Pulmonary artery endothelial cell (primary cell): ENCODE measurements at places on chromosomes 12 and 14.

GRCh38 chr12:107844312-107844921 is 69.9 kb downstream of the ASCL4 start:
- DNase-seq: no peak

- DNase-seq: no peak
Observed at GRCh38 chr12:105502426-105502930, 172.0 kb downstream of the C12orf75 start.

GRCh38 chr12:32600681-32601080 is 78.4 kb upstream of the DNM1L start:
- no peak for DNase-seq

- no peak for DNase-seq
Observed at GRCh38 chr12:49170924-49171323, 18.0 kb downstream of the TUBA1A start.

DNA sequence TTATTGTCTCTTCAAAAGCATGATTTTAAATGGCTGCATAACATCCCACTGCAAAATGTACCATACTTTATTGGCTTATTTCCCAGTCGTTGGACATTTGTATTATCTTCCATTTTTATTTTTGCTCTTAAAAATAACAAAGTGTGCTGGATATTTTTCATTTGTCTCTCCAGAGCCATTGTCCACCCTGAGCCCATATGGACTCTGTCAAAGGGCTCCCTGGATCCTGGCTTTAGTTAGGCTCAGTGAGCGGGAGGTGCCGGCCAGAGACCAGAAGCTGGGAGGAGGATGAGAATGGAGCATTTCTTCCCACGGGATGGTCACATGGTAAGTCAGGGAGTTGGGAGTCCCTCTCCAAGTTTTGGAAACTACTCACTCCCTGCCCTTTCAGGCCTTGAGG is 296.9 kb downstream of the NUAK1 start:
- no peak for DNase-seq

DNA sequence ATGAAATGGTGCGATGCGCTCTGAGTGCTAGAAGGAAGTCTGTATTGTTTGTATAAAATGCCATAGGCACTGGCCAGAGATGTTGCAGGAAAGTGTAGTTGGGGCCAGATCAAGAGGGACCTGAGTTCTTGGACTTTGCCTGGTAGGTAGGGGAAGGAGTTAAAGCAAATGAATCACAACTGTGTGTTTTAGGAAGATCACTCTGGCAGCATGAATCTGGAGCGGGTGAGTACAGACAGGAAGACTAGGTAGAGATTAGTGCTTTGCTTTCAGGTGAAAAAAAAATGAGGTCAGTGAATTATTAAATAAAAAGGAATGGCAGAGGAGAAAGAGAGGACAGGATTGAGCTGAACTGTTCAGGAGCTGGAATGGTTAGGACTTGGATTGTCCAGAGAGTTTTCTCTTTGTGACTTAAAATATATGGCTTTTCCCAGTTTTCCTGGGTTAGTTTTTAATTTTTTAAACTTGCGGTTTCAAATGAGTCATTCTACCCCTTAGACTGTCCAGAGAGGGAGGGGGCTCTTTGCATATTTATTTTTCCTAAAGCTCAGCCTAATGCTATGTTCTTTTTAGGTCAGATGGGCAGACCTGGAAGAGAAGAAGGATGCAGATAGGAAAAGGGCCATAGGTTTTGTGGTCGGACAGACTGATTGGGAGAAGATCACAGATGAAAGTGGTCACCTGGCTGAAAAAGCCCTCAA is 41.1 kb downstream of the PROX2 start:
- DNase-seq: no peak

GRCh38 chr14:50001999-50002925 is 109.4 kb downstream of the ARF6 start:
- no peak for DNase-seq

DNA sequence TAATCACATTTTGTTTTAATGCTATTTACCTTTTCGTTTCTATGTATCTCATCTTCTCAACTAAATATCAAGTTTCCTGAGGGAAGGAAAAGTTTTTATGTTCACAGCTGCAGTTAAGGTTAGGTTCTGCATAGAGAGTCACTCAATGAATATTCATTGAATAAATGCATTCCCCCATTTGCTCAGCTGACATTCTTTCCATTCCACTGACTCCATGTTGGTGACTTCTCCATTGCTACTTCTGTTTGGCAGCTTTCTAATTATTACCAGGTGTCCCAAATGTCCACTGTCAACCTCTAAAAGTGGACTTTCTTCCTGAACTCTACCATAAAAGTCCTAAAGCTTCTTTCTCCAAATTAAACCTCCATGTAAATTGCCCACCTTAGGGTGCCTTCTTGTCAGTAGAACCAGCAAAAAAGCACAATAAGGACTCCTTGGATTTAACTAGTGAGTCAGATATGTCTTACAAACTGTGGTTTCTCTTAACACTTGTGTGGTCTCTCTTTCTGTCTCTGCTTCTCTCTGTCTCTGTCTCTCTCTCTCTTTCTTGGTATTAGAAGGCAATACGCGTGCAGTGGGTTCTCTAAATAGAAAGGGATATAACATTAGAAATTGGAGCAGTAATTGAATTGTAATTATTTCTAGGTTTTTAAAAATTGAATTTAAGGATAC is 85.9 kb downstream of the TMEM117 start:
- no peak for DNase-seq

GRCh38 chr14:95774265-95775160 is 60.6 kb upstream of the TCL1A start:
- peak; percentile 7 for DNase-seq

- DNase-seq: no peak
Observed at GRCh38 chr14:91346838-91347173, 70.8 kb downstream of the CCDC88C start.

DNA sequence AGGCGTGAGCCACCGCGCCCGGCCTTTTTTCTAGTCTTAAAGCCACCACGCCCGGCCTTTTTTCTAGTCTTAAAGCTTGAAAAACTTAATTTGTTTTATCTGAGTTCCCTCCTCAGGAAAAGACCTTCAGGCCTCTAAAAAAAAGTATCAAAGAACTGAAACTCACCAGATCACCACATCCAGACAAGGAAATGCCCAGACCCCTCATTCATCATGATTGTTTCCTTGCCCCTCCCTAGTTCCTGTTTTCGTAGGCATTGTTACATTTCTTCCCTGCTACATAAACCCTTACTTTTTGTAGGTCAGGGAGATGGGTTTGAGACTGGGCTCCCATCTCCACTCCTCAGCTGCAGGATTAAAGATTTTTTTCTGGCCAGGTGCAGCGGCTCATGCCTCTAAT is 21.1 kb upstream of the VWF start:
- no peak for DNase-seq

DNA sequence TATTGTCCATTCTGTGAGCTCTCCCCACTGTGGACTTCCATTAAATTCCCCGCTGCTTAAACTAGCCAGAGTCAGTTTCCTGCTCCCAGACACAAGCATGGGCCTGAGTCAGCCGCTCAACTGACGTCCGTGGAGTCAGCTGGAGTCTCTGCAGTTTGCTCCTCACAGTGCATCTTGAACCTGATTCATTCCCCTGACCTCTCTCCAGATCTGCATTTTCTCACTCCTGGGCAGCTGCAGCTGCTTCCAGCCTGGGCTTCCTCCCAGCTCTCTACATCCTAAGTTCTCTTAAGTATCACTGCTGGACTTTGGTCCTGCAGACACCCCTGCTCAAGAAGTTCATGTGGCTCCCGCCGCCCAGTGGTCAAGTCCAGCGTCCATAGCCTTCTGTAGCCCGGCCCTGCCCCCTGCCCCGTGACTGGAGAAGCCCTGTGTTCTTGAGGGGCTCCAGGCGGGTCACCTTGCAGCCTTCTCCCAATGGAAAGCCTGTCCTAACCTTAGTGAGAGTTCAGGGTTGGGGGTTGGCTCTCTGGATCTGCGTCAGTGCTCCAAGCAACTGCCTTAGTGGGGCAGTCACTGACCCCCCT is 20.0 kb downstream of the NFKBIA start:
- DNase-seq: peak; percentile 85

DNA sequence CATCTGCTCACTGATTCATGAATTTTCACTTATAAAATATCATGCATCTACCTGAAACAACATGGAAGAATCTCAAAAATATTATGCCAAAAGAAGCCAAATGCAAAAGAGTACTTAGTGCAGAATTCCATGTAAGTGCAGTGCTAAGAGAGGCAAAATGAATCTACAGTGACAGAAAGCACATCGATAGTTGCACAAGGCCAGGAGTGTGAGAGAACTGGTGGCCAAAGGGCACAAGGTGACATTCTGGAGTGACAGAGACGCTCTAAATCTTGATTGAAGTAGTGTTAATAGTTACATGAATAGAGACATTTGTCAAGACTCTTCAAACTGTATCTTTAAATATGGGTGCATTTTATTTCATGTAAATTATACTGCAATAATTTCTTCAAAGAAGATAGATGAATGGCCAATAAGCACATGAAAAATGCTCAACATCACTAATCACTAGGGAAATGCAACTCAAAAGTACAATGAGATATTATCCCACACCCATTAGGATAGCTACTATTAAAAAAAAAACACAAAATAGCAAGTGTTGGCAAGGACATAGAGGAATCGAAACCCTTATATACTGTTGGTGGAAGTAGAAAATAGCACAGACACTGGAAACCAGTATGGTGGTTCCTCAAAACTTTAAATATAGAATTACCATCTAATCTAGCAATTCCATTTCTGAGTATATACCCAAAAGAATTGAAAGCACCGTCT is 71.7 kb upstream of the KICS2 start:
- no peak for DNase-seq

DNA sequence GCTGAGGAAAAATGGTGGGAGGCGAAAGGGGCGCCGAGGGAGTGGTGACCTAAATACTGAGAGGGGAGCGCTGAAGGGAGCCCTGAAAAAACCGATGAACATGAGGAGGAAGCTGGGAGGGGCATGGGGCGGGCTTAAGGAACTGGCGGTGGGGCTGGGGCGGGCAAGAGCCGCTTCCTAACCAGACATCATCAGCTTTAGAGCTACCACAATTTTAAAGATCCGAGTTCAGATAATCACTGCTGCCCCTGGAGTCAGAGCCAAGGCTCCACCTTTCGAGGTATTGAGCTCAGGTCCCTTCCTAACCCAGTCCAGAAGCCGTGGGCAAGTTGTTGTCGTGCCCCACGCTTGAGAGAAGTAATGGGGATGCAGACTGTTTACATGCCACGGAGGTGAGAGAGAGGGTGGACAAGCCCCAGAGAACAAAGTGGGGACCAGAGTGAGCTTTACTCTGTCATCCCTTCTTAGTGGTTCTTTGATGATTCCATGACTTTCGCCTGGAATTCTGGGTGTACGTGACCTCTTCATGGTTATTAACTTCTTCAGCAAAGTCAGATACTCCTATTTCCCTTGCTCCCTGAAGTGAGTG is 393 bp downstream of the ORMDL2 start:
- DNase-seq: no peak

GRCh38 chr14:106842687-106843086 is 1316.3 kb downstream of the TMEM121 start:
- DNase-seq: no peak

GRCh38 chr12:109753054-109753401 is 39.4 kb downstream of the FAM222A start:
- no peak for DNase-seq

DNA sequence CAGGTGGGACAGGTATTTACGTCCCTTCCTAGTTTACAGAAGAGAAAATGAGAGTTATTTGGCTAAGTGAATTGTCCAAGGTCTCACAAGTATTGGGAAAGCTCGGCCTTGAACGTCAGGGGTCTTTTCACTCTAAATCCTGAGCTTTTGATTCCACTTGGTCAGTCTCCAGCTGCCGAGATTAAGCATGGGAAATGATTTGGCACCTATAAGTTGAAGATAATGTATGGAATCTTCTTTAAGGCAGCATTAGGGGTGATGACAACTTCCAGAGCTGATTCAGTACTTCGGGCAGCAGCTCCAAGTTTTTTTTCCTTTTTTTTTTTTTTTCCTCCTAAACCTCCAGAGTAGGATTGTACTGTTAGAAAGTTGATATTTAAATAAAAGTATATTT is 722 bp downstream of the FAM234B start:
- no peak for DNase-seq

GRCh38 chr12:104109446-104110271 is 28.4 kb downstream of the NFYB start:
- DNase-seq: no peak

GRCh38 chr14:20499108-20499507 is 6.2 kb upstream of the RNASE10 start:
- DNase-seq: peak; percentile 43

DNA sequence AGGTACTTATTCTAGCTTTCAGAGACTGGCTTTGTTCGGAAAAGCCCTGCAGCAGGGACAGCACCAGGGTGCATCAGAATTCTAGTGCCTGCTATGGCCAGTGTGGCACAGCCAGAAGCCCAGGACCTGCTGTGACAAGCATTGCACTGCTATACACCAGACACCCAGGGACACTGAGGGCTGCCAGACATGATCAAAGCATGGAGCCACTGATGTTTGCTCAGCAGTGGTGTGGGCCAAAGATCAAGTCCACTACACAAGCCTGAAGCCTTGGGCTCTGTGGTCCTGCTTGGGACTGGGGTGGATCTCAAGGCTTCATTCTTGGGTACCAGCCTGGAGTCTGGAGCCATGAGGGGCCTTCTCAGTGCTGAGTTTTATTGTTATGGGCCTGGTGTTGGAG is 36.1 kb upstream of the CDKN3 start:
- no peak for DNase-seq

DNA sequence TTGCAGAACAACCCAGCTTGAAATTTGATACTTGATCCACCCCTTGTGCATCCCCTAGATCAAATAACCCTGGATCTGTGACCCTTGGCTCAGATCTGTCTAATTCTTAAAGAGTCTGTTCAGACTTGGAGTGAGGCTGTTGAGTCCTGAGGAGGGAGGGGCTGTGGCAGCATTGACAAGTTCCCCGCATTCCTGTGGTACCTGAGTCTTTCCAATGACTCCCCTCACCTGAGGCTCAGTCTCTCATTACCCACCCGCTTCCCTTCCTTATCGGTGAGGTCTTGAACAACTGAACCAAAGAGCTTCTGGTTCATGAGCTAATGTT is 16.1 kb upstream of the HDAC7 start:
- no peak for DNase-seq

GRCh38 chr14:23068789-23069412 is 11.6 kb upstream of the CDH24 start:
- peak; percentile 78 for DNase-seq

DNA sequence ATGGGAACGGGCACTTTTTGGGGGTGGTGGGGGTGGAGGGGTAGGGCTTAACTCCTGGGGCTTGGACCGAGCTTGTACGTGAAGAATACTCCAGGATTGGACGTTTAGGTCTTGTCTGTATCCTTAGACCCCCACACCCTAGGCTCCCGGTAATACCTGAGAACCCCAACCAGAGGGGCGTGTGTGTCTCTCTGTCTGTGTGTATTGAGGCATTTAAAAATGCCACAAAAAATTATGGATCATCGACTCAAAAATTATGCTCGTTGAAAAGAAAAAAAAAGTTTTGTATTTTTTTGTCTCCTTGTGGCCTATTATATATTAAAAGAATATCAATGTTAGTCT is 459 bp downstream of the PPFIBP1 start:
- no peak for DNase-seq

- no peak for DNase-seq
Observed at GRCh38 chr14:103801459-103801858, 45.9 kb downstream of the PPP1R13B start.

DNA sequence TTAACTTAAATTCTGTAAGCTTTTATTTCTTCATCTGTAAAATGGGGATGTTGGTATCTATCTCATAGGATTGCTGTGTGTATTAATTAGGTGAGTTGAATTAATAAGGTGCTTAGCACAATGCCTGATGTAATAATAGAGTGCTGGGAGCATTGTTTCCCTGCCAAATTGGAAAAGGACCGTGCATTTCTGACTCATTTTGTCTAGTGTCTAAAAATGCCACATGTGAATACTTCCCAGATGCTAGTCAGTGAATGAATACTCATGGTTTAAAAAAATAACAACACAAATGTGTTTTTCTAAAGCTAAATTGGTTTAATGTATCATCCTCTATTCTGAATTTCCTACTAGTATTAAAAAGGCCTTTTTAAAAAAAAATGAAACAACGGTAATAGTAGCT is 45.4 kb upstream of the NEDD1 start:
- no peak for DNase-seq
